Psoas muscle (tissue), 8 donors: ENCODE measurements at places on chromosomes 4 and X. TPM values are rescaled to one million over a fixed set of nuclear protein-coding genes. Genes with fewer than 3 reads are reported as not detected.

DNA sequence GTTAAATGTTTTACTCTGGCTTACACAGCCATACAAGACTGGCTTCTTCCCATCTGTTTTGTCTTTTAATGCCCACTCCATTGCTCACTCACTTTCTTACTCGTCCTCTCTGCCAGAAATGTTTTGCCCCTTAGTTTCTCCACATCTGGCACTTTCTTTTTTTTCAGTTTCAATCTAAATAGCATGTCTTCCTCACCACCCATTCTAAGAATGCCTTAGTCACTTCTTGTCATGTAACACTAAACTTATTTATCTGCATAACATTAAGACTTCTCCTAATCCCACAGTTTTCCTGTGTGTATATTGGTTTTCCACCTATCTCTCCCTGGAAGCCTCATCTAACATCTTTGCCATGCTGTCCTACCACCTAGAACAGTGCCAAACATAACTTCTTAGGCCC lies 119.3 kb downstream of the ADAMTS3 start:
- no peak for DNase-seq

- DNase-seq, result no peak
Observed at GRCh38 chr4:109826719-109827118, 1.1 kb upstream of the RRH start.

GRCh38 chr4:8906991-8907595 lies 35.5 kb upstream of the HMX1 start:
- no peak for DNase-seq

GRCh38 chr4:89243733-89244252 lies 63.8 kb downstream of the GPRIN3 start:
- no peak for DNase-seq

DNA sequence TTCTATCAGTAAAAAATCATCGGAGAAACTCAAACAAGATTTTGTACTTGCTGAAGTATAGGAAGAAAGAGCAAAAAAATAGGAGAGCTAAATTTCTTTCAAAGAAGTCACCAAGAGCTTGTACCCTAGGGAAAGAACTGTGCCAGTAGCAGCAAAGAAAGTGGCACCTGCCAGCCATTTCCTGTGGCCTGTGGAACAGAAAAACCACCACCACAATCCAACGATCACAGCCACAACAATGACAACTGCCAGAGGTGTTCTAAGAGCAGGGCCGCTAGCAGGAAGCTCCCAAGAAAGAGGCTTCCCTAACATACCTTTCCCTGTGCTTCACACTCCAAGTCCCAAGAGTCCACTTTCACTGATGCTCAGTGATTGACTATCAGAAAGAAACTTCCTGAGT lies 266.1 kb upstream of the GPC4 start:
- no peak for DNase-seq

The ENOPH1 gene
- 11.1 TPM for polyA plus RNA-seq
